Stomach (tissue), 19 donors: ENCODE measurements at places on chromosomes 3 and 15. TPM values are rescaled to one million over a fixed set of nuclear protein-coding genes. Genes with fewer than 3 reads are reported as not detected.

NKTR gene
- total RNA-seq, result 141 TPM

PXYLP1 gene
- 4.5 TPM for total RNA-seq

A4GNT gene
- 12.5 TPM for total RNA-seq

RHOV gene
- not detected for total RNA-seq

ITIH4 gene
- total RNA-seq, result 300 TPM

SCAANT1 gene
- total RNA-seq, result not detected

TRPM1 gene
- total RNA-seq, result not detected

CACNA2D2 gene
- 45.8 TPM for total RNA-seq

CHRFAM7A gene
- not detected for total RNA-seq

CORO2B gene
- total RNA-seq, result 1.2 TPM

WNT5A gene
- 13.0 TPM for total RNA-seq

RETNLB gene
- total RNA-seq, result not detected

ERICH6 gene
- total RNA-seq, result not detected

DCLK3 gene
- total RNA-seq, result 0.45 TPM

OIP5 gene
- 5.2 TPM for total RNA-seq

ATP10A gene
- 4.1 TPM for total RNA-seq

BTLA gene
- not detected for total RNA-seq

GOLGA8K gene
- total RNA-seq, result not detected

IMPG2 gene
- total RNA-seq, result 2.3 TPM

ARGFX gene
- not detected for total RNA-seq

UROC1 gene
- total RNA-seq, result not detected

GPR171 gene
- total RNA-seq, result 0.73 TPM

ROPN1 gene
- total RNA-seq, result not detected

SAXO2 gene
- not detected for total RNA-seq

SLC2A2 gene
- total RNA-seq, result not detected

ARHGEF26 gene
- total RNA-seq, result 40.6 TPM

IL17RD gene
- 7.9 TPM for total RNA-seq

ALAS1 gene
- total RNA-seq, result 33.4 TPM

GABRB3 gene
- total RNA-seq, result 12.1 TPM

GCHFR gene
- total RNA-seq, result not detected

PLSCR4 gene
- total RNA-seq, result 76.3 TPM

ANKRD34C gene
- not detected for total RNA-seq

RBP2 gene
- total RNA-seq, result not detected

NR2F2 gene
- total RNA-seq, result 96.2 TPM

AP3B2 gene
- total RNA-seq, result 2.0 TPM

LRRIQ4 gene
- total RNA-seq, result not detected
